ENCODE measurements at places on chromosomes 12 and 14.

GRCh38 chr12:96056646-96057455 lies 21.5 kb upstream of the LTA4H start:
- no peak for DNase-seq

- no peak for DNase-seq
Measured at GRCh38 chr12:10750385-10750727, 27.2 kb upstream of the YBX3 start.

DNA sequence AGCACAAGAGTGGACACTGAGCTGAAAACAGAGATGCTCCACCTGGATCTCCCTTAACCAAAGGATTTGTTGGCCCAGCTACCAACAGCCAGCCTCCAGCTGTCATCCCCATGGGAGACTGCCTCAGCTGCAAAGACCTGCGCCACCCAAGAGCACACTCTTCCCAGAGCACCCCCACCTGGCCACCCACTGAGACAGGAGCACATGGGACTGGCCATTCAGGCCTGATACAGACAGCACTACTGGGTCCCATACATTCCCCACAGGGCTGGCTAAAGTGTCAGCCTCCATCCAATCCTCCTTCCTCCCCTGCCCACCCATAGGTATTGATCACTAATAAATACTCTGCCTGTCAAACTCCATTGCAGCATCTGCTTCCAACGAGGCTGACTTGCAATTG lies 241.5 kb downstream of the BCL11B start:
- no peak for DNase-seq

DNA sequence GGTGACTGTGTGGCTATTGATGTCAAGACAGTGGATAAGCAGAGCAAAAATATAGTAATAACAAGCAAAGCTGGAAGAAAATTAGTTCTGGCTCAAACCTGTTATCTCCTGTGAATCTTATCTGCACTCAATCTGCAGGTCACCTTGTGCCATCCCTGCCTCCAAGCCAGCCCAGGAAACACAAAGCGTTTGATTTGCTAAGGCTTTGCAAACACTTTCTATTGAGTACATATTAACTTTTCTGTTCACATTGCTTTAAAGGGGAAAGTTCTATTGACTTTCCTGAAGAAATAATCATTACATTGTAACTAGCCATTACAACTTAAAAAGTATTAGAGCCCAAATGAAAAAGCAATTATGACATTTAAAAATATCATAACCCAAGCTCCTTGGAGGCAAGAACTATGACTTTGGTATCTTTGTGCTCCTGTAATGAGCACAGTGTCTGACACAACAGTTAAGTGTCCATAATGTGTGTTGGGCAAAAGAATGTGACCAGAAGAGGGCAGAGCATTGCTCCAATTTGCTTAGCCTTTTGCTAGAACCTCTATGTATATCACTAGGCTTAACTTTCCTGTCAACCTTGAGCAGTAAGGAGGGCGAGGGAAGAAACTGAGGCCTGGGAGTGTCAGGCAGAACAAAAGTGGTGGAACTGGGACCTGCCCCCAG lies 24.7 kb downstream of the SERPINA3 start:
- no peak for DNase-seq

DNA sequence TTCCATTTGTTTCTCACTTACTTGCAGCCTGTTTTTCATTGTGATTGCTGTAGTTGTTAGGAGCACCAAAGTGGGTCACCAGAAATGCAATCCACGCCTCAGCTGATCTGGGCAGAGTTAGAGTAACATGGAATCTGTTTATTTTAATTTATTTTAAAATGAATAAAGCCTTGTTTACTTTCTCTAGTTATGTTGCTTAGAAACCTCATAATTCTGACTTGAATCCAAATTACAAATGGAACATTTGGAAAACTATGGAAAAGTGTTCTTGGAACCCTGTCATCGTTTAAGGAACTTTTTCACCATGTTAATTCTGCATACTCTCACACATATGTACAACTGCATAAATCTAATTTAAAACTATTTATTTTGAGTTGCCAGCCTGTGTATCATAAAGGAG lies 92.2 kb upstream of the DAAM1 start:
- no peak for DNase-seq

- DNase-seq = no peak
Measured at GRCh38 chr12:129372348-129372747, 519.1 kb downstream of the GLT1D1 start.

DNA sequence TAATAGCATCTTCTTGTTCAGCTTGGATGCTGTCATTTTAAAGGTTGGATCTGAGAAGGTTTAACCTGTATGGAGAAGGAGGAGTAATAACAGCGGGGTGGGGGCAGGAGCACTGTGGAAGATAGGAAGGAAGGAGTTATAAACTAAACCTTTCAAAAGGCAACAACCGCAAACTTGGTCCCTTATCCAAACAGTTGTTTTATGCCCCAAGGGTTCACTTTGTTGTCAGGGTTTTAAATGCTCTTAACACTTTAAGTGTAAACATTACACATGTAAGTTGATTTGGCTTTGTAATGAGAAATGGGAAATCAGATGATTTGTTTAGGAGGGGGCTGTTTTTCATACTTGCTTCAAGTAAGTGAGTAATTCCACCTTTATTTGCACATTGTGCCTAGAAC lies 3.0 kb downstream of the NPAS3 start:
- no peak for DNase-seq

GRCh38 chr12:127548123-127548553 lies 718.8 kb upstream of the TMEM132C start:
- DNase-seq = no peak

DNA sequence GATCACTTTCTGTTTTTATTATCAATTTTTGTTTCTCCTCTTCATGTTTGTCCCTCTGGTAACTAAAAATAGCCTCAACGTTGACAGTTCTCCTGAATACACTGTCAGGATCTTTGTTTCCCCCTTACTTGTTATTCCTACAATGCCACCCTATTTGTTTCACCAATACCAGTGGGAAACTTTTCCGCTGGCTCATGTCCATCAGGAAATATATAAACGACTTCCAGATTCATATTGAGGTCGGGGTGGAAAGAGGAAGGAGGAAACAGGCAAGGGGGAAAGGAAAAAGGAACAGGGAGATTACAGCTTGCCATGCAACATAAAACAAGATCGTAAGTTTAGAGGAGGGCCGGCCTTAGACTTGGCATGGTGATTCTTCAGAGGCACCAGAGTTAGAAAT lies 61.7 kb downstream of the BTBD7 start:
- no peak for DNase-seq

DNA sequence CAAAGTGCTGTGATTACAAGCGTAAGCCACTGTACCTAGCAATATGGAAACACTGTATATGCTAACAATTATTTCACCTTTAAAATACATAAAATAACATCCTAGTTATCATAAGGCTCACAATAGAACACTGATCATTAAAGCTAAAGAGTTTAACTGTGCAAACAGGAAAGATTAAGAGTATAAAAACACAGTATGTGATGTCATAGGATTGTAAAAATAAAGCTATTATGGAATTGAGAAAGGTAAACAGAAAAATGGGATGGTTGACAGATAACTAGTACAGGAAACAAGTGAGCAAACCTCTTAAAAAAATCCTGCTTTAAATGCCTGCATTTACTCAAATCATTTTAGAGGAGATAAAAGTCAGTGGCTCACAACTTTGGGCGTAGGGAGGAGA lies 10.8 kb upstream of the IPO8 start:
- DNase-seq = no peak

DNA sequence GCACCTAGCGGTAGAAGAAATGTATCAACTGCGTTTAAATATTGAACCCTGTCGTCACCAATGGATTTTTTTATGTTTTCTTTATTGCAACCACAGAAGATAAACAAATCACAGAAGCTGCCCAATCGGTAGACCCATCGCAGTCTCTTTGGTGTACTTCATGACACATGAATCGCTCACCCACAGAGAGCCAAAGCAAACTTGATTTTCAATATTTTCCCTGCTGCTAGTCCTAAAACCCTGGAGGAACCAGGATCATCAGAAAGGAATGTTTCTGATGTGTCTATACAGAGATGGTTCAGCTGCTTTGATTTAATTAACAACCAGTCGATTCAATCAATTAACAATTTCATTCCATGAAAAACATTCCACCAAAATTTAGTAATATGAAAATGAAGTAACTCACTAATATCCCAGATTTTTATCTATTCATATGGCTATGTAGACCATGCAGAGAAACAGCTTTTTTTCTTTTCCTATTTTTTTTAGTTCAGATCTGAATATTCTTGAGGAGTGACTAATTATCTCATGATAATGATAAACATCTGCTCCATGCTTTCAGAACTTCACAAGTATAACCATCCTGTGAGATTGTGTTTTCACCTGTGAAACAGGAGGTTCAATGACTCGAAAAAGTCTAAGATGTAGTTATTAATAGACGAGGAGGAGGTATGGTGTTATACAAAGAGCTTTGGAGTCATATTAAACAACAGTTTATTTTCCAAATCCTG lies 46.1 kb downstream of the DIO2 start:
- no peak for DNase-seq

DNA sequence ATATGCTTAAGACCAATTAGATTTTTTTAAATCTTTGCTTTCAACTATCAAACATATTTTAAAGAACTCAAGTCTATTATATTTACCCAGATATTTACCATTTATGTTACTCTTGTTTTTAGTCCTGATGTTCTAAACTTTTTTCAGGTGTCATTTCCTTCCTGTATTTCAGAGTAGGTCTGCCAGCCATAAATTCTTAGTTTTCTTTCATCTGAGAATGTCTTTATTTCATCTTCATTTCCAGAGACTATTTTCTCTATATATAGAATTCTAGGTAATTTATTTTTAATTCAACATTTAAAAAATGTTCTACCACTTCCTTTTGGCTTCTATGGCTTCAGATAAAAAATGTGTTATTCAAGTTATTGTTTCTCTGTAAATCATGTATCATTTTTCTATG lies 218.2 kb upstream of the AMIGO2 start:
- DNase-seq = peak; percentile 43

DNA sequence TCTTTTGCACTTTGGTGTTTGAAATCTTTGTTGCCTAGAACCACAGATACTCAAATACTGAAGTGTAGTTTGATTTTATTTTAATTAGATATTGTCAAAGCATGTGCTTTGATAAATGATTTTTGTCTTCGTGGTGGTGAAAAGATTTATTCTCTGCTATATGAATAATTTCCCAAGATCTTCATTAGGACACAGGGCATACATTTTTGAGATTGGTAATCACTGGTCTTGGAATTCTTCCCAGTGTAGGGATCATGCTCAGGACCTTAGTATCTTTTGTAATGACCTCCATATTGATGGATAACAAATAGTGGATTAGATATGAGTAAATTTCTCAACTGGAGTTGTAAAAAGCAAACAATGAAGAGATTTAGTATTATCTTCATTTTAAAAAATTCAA lies 28.2 kb downstream of the TBK1 start:
- no peak for DNase-seq

GRCh38 chr12:68891141-68891540 lies 41.8 kb downstream of the CPM start:
- DNase-seq = no peak

DNA sequence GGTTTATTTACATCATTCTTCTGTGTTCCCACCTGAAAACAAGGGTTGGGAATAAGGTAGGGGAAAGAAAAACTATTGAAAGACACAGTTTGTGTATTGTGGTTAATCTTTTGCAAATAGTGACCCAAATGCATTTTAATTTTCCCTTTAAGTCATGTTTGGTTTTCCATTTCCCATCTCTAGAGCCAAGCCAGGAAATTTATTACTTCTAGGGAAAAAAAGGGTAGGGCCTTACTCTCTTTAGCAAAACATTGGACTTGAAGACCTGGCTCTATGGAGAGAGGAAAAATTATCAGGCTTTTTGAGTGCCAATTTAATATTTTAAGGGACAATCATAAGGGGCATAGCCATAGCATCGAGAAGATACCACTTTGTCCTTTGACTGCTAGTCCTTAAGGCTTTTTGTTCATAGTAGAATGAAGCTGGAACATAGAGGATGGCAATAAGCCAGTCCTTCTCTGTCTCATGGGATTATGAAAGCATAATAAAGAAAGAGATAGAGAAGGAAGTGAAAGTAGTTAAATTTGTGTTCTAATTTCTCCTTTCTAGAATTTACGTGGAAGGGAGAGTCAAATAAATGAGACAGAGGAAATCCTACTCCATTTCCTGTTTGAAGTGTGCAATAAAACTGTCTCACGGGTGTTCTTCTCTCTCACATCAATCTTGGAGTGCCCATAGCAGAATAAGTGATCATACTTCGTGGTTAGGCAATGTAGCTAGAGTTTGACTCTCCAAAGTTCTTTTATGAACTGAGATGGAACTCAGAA lies 50.9 kb upstream of the PPFIA2 start:
- no peak for DNase-seq

DNA sequence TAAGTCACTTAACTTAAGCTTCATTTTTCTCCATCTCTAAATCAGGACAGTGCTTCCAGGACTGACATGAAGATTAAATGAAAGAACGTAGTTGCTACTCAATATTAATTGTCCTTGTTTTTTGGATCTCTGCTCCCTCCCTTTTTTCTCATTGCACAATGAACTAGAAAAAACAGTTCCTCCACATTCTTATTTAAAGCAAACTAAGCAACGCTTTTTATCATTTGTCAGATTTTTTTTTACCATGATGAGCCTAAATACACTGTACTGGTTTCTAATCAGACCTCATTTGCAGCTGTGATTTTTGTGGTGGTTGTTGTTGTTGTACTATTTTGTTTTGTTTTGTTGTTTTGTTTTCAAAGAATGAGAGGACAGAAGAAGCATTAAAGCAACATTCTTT lies 23.2 kb upstream of the PARP11 start:
- no peak for DNase-seq

DNA sequence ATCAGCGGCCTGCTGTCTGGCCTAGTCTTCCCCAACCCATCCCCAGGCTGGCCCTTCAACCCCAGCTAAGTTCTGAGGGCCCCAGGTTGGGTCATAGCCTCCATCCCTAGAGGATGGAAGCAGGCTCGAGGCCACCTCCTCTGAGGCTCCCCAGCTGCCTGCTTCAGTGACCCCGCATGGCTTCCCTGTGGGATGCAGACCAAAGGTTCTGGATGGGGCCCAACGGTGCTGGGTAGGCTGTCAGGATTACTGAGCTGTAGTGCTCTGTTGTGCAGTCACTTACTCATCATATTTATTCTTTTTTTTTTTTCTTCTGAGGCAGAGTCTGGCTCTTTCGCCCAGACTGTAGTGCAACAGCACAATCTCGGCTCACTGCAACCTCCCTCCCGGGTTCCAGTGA lies 92.0 kb downstream of the IRF2BPL start:
- DNase-seq = no peak

DNA sequence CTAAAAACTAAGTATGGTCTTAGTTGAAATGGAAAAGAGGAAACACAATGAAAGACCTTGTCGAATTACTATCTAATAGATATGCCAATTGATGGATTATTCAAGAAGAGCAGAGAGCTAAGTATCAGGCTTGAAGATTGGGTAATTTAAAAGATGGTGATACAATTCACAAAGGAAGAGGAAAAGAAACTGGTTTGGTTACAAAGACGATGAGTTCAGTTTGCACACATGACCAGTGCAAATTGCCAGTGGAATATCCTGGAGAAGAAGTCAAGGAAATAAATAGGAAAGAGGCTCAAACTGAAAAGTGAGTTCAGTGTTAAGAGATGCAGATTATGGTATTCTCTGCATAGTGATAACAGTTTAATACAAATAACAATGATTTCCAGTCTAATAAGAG lies 2.5 kb upstream of the RAP1B start:
- no peak for DNase-seq

- peak; percentile 25 for DNase-seq
Measured at GRCh38 chr12:57898308-57898970, 42.9 kb upstream of the ATP23 start.

All from CD4-positive, alpha-beta T cell treated with Interleukin-4 for 4 hours (primary cell).